ENCODE measurements at places on chromosomes 6 and 20.

DNA sequence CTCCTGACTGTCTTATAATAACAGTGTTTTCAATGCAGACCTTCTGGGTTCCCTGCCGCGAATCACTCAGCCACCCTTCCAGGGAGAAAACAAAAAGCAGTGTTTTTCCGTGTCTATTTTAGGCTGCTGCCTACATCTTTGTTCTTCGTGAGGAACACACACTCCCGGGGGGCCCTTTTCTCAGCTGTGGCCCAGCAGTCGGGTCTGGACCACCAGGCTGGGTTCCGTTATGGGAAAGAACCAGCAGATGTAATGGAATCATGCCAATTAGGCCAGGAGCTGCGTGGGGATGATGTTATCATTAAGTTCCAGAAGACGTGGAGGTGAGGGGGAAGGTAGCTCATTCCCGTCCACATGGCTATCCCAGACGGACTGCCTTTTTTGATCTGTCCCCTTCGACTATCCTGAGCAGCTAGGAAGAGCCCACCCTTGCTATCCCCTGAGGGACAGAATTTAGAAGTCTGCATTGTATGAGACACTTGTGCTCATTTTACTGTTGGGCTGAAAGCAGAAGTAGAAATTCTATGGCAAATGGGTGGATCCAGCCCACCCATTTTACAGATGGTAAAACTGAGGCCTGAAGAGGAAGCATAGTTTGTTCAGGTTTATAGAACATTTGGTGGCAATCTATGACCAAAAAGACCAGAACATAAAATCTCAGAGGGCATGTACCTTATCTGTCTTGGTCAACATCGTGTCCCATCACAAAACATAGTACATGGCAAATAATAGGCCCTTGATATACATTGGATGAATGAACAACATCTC, 54.5 kb downstream of the KCNB1 start:
- no peak for DNase-seq

- DNase-seq: no peak
Observed at GRCh38 chr6:84224251-84224650, 3.2 kb downstream of the CEP162 start.

GRCh38 chr20:17762243-17762872, 62.6 kb downstream of the BANF2 start:
- DNase-seq: no peak

DNA sequence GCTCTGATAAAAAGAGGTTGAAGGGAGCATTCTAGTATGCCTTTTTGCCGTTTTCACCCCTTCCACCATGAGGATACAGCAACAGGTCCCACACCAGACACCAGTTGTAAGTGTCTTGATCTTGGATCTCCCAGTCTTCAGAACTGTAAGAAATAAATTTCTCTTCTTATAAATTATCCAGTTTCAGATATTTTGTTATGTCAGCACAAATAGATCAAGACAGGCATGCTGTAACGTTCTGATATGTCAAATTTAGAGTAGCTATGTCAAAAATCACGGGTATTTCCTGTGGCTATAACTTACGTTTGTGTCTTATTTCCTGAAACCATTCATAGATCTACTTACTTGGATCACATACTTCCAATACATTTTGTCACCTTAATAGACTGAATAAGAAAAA, 55.9 kb upstream of the CD83 start:
- DNase-seq: no peak

DNA sequence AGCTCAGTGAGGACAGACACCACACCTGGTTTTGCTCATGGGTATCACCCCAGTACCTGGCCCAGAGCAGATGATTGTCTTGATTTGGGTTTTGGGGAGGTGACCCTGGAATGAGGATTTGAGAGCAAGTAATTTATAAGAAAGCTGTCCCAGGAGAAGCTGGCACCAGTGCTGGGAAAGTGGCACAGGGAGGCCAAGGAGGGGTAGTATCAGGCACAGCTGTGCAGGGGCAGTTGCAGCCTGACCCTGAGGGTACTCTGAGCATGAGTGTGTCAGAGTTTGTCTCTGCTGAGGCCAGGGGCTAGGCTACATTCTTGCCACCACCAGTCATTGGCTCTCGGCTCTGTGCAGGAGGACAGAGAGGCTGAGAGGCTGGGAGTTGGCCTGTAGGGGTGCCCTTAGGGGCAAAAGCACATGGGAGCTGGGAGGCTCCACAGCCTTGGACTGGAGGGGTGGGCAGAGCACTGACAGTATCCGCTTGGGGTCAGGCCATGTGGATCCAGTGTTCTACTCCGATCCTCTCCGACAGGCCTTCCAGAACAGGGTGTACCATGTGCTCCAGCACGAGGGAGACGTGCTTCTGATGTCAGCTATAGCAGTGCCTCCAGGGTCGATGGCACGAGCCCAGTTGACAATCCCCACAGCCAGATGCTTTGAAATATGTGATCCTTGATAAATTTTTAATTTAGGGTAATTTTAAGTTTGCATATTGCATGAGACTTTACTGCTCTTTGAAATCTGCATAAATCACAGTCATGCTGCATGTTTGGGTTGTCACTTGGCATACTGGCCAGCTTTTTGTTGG, 121.3 kb downstream of the PHACTR3 start:
- no peak for DNase-seq

- DNase-seq: no peak
Observed at GRCh38 chr20:32541323-32542258, 43.5 kb downstream of the NOL4L start.

DNA sequence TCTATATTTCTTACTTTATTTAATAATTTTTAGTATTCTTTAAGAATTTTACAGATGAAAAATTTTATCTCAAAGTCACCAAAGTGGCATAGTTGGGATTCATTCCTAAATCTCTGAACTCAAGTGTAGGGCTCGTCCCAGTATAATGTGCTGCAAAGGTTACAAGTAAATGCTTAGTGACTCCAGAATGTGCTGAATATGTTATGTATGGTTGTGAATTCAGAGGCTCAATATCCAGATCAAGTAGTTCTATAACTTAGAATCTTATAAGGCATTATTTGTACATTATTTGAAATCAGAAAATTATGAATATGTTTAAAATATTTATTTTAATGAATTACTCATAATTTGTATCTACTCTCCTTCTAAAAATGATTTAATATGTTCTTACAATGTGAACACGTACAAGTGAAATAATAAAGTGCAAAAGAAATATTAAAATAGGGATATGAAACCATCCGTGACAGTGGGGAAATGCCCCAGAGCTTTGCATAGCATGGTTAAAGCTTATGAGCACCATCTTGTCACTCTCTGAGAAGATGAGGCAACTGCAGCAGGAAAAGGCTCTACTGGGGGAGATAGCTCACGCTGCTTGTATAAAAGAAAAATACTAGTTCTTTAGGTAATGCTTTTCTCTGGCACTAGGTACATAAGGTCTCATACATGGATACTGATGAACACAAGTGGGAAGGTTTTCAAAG, 259.0 kb downstream of the FOXC1 start:
- no peak for DNase-seq

- no peak for DNase-seq
Observed at GRCh38 chr20:11411765-11412164, 505.9 kb upstream of the BTBD3 start.

GRCh38 chr20:63612276-63612931, 14.5 kb downstream of the GMEB2 start:
- DNase-seq: no peak

DNA sequence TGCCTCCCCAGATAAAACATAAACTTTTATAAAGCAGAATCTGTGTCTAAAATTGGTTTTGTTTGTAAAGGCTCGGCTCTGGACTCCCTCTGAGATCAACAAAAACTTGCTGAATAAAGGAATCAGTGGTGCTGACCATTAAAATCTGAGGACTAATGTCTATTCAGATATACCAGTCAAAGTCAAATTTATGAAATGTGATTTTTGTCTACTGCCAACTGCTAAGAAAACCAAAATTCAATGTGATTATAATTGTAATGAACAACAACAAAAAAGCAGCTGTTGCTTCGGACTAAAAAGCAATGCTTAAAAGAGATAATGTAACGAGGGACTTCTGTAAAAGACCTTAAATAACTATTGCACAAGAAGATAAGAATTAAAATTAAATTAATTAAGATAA, 26.6 kb downstream of the PRKN start:
- DNase-seq: no peak

DNA sequence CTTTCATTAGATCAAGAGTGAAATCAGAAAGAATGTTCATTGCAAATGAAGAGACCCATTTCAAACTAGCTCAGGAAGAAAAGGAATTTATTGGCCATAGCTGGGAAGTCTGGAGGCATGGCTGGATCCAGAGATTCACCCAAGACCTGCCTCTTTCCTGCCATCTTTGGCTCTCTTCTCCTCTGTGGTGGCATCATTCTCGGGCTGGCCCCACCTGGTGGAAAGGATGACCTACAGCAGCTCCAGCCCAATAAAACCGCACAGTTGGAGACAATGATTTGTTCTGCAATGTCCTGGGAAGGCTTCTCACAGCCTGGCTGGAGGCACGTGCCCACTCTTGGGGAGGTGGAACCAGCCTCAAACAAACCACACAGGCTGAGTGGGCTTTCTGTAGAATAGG, 18.1 kb upstream of the FERMT1 start:
- no peak for DNase-seq

- DNase-seq: no peak
Observed at GRCh38 chr6:36326356-36326995, 10.2 kb downstream of the BNIP5 start.

DNA sequence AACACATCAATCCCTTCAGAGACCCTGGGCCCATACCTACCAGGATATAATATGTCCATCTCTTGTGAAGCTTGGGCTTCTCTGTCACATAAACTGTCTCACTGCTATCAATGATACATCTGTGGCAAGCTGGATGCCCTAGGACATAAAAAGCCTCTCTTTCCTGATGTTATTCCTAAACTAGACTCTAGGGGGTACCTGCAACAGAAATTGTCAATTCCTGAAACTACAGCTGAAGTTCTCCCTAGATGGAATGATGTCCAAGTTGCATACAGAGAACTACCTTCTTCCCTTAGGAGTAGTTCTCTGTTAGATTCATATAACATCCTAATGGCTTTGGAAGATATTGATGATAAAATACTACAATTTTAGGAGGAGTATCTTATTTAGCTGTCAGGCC, 35.8 kb downstream of the TBX18 start:
- DNase-seq: no peak

DNA sequence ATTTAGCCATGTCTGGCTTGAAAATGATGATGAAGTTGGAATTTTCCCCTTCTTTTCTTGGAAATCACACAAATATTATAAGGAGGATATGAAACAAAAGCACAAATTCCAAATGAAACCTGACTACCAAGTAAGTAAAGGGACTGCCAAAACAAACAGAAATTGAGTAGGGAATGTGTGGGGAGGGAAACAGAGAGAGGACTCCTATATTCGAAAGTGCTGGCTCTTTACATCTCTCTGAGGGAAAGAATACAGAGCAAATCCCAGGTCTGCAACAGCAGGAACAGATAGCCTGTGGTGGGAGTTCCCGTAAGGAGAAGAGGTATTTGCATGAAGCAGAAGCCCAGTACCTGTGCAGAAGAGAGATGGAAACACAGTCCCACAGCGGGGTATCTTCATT, 583.7 kb downstream of the EPM2A start:
- no peak for DNase-seq

DNA sequence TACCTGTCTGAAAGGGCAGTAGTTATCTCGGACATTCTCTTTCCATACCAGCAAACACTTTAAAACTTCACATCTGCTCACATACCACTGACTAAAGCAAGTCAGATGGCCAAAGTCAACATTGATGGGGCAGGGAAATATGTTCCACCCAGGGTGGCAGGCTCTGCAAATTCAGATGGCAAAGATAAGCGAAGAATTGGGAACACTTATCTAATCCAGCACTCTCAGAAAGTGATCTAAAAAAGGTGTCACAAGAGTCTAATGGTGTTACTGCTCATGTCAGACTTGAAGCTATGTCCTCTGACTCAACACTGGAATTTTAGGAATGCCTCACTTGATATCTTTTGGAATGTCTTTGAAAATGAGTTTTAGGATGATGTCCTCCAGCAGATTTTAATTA, 1086.2 kb downstream of the KIF16B start:
- no peak for DNase-seq

- DNase-seq: no peak
Observed at GRCh38 chr20:62460678-62461077, 15.1 kb downstream of the GATA5 start.

DNA sequence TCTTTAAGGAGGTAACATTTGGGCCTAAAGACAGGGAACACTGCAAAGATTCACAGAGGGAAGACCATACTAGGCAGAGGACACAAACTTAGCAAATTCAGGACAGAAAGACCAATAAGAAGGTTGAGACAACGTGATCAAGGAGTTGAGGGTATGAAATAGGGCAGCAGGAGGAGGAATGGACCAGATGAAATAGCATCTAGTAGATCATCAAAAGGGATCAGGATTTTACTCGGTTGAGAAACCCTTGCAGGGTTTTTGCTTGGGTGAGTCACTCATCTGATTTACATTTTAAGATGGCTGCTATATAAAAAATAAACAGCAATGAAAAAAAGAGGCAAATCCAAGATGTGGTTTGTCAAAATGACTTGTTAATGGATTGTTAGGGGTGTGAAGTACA, 4.7 kb downstream of the BCLAF1 start:
- no peak for DNase-seq

- no peak for DNase-seq
Observed at GRCh38 chr6:4010689-4011090, 68.2 kb downstream of the FAM217A start.

GRCh38 chr6:161013695-161014094, 22.1 kb downstream of the MAP3K4 start:
- no peak for DNase-seq

- DNase-seq: no peak
Observed at GRCh38 chr20:22918286-22918983, 116.7 kb upstream of the SSTR4 start.
